ENCODE measurements at places on chromosomes 6 and 20.

- no peak for DNase-seq
These were observed 132.0 kb upstream of the PRDM1 start for GRCh38 chr6:105954148-105954547.

GRCh38 chr6:40956936-40957335, 82.1 kb downstream of the UNC5CL start:
- DNase-seq, result no peak

DNA sequence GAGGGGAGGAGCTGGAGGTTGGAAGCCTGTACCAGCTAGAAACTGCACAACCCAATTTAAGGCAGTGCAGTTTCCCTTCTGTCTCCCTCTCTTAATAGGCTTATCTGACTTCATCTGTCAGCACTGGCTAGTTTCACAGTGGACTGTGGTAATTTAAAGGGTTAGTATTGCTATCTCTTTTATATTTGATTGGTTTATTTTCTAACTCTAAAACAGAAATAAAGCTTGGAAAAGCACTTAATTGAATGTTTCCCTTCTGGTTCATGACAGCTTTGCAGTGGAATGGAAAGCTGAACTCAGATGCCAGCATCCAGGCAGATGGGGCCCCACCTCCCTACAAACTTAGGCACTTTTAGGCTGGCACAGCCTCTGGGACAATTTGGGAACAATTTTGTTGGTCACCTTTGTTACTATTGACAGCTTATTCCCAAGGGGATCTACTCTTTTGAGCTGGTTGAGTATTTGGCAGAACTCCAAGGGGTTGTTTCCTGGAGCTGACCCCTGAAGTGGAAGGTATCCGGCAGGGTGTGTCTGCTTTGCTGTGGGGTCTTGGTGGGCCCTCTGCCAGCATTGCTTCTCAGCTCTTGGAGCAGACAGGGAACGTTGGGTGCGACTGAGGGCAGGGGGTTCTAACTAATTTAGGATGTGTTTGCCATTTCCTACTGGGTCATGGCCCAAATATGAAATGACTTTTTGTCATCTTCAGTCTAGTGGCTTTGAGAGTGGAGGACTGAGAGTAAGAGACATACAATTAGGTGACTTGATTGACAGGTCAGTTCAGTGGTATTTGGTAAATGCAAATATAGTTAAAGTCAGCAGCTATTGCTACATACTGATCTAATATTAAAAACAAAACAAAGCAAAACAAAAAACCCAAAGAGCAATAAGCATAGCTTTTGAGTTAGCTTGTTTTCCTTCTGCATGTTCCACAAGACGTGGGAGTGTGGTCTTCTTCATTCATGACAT, 9.3 kb downstream of the SH3BGRL2 start:
- DNase-seq, result no peak

- no peak for DNase-seq
These were observed 1.4 kb downstream of the NFS1 start for GRCh38 chr20:35697696-35698297.

DNA sequence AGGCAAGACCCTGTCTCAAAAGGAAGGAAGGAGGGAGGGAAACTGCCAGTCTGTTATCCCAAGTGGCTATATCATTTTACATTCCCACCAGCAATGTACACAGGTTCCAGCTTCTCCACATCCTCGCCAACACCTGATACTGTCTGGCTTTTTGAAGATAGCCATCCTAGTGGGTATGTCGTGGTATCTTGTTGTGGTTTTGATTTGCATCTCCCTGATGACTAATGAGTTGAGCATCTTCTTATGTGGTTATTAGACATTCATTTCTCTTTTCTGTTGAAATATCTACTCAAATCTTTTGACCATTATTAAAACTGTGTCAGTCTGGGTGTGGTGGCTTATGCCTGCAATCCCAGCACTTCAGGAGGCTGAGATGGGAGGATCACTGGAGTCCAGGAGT, 47.9 kb upstream of the ARID1B start:
- DNase-seq, result no peak

- DNase-seq, result no peak
These were observed 2.7 kb upstream of the ASXL1 start for GRCh38 chr20:32355417-32355841.

- no peak for DNase-seq
These were observed 42.8 kb downstream of the GPR6 start for GRCh38 chr6:110020888-110021287.

DNA sequence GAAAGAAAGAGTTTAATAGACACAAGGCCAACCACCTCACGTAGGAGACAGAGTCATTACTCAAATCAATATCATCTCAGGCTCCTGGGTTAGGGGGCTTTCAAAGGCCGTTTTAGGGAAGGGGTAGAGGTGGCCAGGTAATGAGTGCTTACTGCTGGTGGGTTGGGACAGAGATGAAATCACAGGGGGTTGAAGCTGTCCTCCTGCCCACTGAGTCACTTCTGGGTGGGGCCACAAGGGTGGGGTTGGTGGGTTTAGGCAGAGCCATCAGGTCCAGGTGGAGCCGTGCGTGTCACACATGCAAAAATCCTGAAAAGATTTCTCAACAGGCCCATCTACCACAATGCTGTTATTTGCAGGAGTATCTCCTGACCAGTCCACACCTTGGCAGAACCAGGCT, 167.0 kb upstream of the EXOC2 start:
- no peak for DNase-seq

GRCh38 chr6:112835078-112835477, 487.9 kb downstream of the RFPL4B start:
- no peak for DNase-seq

GRCh38 chr6:148497257-148497656, 154.6 kb downstream of the SASH1 start:
- DNase-seq, result no peak

- DNase-seq, result no peak
These were observed 19.7 kb downstream of the TIAM2 start for GRCh38 chr6:155014670-155015300.

DNA sequence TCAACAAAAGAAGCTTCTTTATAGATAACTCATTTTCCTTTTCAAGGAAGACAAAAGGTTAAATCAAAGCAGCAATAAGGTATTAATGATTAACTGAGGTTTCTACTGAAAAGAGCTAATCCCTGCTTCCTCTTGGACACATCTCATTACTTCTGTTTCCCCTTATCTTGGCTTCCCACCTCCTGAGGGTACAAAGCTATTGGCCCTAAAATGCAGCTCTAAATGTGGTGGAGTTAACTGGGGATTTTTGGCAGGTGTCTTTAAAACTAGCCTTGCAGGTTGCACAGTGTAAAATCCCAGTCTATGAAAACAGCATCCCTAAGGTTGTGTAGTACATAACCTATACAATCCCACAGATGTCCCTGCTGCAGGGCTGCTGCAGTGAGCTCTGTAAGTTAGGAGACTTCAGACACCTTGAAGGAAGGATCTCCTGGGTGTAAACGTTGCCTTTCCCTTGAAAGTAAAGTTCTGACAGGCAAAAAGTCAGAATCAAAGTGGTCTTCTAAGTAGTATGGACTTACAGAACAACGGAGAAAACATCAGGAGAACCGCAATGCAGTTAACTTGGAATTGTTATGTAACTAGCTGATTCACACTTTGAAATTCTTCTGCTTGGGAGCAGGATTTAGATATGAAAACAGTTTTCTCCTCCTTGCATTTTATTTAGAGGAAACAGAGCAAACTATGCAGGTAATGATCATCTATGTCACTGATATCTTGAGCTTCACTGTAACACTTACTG, 71.7 kb upstream of the TRAF3IP2 start:
- no peak for DNase-seq

GRCh38 chr6:152293404-152293803, 343.8 kb downstream of the SYNE1 start:
- no peak for DNase-seq

- DNase-seq, result no peak
These were observed 1011.4 kb downstream of the KIF16B start for GRCh38 chr20:15561707-15562404.

DNA sequence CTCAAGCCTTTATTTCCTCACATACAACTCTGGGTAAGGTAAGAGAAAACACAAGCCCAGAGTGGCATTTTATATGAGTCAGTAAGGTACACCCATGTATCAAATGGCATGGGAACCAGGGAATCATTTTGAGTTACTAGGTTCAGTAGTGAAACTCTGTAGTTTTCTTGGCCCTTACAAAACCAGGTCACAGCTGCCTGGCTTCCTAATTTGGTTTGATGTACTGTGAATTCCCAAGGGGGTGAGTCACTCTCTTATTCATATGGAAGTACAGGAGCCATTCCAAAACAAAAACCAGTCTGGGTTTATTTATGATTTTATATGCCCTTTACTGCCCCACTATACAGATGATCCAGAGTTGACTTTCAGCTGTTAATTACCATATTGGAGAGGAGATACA, 70.7 kb downstream of the PDE7B start:
- DNase-seq, result no peak

DNA sequence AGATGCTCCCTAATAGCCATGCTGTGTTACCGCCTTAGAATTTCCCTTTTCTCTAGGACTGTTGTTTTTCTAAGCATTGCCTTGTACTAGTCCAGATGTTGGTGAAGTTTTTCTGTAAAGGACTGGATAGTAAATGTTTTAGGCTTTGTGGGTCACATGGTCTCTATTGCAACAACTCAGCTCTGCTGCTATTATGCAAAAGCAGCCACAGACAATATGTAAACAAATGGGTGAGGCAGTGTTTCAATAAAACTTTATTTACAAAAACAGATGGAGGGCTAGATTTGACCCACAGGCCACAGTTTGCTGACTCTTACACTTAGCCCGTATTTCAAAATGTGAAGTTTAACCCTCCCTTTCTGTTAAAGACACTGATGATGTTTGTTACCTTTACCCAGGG, 207.6 kb upstream of the MYLIP start:
- no peak for DNase-seq
